ENCODE measurements at places on chromosomes 3 and 15.

- DNase-seq: no peak
Measured at GRCh38 chr3:853489-853888, 239.3 kb upstream of the CNTN6 start.

DNA sequence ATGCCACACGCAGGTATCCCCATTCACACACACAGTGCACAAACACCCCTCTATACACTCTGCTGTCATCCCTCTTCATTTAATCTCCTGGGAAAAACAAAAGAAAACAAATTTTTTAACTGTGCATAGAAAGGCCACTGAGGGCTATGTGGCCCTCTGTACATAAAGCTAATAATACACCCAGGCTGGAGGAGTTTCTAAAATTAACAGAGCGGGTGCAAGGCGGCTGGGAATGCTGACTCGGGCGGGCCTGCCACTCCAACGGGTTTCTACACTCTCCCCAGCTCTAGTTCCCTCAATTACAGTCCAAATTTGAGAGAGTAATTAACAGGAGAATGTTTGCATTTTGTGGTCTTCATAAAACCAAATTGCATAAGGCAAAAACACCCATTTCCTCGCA, 23.1 kb downstream of the HCN4 start:
- DNase-seq: no peak

DNA sequence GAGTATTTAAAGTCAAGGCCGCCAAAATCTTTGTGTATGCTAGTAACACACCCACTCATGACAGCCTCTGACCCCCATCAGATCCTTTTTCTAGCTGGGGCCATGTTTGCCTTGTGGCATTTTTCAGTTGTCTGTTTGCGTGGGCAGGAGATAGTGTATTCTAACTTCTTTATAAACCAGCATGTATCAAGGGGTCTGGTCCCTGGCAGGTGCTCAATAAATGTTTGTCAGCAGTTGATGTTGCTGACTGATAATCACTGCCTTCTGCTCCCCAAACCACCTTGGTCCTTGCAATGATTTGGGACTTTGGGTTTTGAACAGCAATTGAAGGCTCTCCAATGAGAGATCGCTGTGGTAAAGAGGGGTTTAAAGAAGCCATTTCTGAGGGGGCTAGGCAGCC, 19.2 kb downstream of the RARB start:
- no peak for DNase-seq

DNA sequence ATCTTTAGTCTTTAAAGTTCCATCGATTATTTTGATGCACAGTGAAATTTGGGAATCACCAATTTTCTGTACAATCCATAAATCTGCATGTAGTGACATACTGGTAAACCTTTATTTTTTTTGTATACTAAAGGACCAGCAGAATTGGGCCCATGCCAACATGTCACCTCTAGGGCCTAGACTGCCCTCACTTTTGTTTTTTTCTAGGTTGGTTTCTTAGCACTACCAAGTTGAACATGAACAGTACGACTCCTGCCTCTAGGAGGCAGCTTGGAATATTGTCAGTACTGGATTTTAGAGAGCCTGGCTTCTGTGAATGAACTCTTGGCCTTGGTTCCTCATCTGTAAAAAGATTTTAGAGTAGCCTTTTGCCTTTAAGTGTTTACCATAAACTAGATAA, 32.3 kb downstream of the NKIRAS1 start:
- DNase-seq: no peak

DNA sequence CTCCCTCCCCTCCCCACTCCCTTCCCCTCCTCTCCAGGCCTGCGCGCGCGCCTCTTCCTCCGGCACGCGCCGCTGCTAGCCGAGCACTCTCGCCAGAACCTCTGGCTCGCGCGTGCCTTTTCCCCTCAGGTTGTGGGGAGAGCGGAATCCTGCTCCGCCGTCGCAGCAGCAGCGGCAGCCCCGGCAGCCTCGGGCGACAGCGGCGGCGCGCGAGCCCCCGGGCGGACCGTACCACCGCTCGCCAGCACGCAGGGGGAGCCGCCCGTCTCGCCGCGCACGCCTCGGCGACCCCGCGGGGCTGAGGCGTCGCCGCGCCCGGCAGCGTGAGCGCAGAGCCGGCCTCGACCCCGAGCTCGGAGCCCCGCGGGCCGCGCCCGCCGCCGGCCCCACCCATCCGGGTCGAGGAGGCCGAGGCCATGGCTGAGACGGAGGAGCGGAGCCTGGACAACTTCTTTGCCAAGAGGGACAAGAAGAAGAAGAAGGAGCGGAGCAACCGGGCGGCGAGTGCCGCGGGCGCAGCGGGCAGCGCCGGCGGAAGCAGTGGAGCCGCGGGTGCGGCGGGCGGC, at the start of gene CDV3:
TSS of gene CDV3 (plus strand) at position 58 of the 566 bp plus-strand sequence. CDS start at position 417, 359 bp downstream.
- no peak for DNase-seq

DNA sequence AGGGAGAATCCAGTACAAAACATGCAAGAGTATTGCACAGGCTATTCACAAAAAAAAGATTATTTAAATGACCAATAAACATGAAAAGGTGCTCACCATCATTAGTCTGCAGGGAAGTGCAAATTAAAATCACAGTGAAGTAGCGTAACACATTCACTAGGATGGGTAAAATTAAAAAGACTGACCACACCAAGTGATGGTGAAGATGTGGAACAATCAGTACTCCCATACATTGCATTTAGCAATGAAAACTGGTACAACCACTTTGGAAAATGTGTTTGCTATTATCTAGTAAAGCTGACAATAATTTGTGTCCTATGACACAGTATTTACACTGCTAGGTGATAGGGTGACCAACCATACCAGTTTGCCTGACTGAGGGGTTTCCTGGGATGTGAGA, 26.4 kb downstream of the MESP1 start:
- DNase-seq: no peak

GRCh38 chr3:12799525-12800440, 3.3 kb downstream of the CAND2 start:
- DNase-seq: no peak

GRCh38 chr3:187352581-187353575, 15.3 kb upstream of the RTP4 start:
- DNase-seq: no peak

DNA sequence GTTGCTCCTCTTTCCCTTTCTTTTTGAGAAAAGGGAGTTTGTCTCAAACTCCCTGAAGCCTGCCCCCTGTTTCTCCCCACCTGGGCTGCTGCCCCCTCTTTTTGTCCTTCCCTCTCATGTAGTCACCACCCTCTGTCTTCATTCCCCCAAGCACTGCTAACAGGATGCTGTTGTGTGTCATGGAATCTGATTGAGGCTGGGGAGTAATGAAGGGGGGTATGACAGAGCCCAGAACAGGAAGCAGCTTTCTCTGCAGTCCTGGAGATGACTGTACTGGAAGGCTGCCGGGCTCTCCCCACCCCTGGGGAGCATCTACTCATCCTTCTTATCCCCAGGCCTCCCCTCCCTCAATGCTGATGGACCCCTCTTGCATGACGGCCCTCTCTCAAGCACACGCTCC, 181.6 kb downstream of the ABHD5 start:
- no peak for DNase-seq

All from cortex of kidney (tissue), 1 donor.